Upper lobe of left lung (tissue), 6 donors: ENCODE measurements at places on chromosomes 12 and 14. TPM values are rescaled to one million over a fixed set of nuclear protein-coding genes. Genes with fewer than 3 reads are reported as not detected.

The TAC3 gene
- not detected for total RNA-seq

The CALM1 gene
- total RNA-seq: 186 TPM

The SLC7A8 gene
- 39.5 TPM for total RNA-seq

The MMP17 gene
- 3.1 TPM for total RNA-seq

The COCH gene
- total RNA-seq: 0.39 TPM

The BCL11B gene
- total RNA-seq: 2.5 TPM

The UNC119B gene
- 28.7 TPM for total RNA-seq

The TMPO gene
- 40.0 TPM for total RNA-seq

The LRRC9 gene
- not detected for total RNA-seq

The SLC41A2 gene
- total RNA-seq: 16.0 TPM

The NYNRIN gene
- 13.0 TPM for total RNA-seq

The C12orf60 gene
- 0.46 TPM for total RNA-seq

The FGF23 gene
- total RNA-seq: not detected
